ENCODE measurements at places on chromosomes 1 and 21.

DNA sequence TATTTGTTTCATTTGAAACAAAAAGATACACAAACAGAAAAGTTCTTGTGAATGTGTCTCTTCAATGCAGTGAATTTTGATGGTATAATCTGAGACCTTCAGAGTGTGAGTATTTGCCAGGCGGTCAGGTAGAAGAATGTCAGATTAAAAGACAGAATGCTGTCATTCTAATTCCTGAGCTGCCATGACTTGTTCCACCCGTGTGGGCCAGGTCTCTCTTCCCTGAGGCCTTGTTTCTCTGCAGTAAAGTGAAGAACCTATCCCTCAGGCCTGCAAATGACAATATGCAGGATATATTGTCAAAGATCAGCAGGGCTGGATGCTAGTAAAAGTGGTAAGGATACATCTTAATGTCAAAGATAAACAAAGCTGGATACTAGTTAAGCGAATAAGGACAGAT lies 111.4 kb downstream of the ZP4 start:
- DNase-seq: no peak

DNA sequence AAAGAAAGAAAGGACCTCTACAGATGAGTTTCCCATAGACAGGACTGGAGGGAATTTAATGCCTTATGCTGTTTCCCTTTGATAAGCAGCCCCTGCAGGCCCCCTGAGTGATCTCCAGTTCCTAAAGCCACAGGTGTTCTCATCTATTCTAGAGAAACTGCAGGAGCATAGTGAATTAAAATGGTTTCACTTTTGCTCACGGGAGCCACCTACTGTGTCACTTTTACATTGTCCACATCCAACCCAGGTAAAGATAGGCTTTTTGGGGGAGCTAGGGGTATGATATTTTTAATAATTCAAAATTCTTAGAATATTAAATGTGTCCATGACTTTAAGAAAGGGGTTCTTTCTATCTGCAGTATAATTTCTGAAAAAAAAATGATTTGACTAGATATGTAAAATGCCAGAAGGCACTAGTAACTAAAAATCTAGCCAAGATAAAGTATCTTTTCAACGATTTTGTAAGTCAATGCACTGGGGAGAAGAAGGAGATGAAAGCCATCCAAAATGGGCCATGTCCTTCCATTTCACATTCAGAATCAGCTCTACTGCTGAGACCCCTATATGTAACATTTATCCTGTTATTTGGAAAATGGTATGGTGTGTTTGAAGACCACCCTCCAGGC lies 267.3 kb upstream of the DUSP10 start:
- DNase-seq: no peak

DNA sequence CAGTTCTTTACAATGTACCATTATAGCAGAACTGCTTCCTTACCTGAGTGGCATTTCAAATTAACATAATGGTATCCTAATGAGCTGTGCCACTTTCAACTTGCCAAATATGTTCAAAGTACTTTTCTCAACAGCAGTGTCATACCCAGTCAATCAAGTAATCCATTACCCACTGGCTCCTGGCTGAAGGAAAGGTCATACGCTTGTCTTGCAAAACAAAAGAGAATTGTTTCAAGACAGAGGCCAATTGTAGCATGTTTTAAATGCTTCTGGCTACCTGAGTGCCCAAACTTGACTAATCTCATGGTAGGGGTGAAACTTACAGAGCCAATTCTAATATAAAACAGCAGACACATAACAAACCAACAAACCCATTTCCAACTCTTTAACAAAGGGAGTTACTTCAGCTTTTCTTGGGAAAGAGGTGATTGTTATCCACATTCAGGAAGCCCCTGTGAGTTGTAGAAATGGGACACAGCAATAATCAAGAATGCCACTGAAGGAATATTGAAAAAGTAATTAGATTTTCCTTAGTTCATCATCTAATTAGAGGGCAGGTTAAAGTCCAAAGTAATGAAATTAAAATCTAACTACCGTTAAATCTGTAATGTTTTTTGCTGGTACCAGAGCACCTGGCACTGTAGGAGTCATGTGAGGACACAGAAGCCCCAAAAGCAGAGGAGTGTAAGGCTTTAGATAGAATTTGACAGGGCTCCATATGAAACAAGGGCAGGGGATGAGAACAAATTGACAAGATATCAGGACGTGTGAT lies 241.9 kb downstream of the RWDD3 start:
- DNase-seq: no peak

GRCh38 chr1:185636848-185637247 lies 97.3 kb upstream of the HMCN1 start:
- no peak for DNase-seq

DNA sequence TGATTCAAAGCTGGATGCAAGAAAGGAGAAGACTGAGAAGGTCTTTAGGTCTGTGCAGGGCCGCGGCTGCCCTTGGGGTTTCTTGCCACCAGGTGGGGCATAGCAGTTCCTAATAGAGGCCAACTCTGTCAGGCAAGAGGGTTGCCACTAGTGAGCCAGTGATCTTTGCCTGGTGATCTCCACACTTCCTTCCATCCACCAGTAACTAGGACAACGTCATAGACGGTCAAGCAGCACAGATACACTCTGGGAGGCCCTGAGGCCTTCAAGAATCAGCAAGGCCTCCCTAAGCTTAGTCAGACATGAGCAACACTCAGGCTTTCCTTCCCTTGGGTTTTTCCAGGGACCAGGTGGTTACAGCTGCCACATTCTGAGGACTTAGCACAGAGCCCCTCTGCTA lies 32.9 kb upstream of the ATP2B4 start:
- DNase-seq: peak; percentile 37

- no peak for DNase-seq
These were observed 18.1 kb downstream of the SIPA1L2 start for GRCh38 chr1:232611834-232612233.

DNA sequence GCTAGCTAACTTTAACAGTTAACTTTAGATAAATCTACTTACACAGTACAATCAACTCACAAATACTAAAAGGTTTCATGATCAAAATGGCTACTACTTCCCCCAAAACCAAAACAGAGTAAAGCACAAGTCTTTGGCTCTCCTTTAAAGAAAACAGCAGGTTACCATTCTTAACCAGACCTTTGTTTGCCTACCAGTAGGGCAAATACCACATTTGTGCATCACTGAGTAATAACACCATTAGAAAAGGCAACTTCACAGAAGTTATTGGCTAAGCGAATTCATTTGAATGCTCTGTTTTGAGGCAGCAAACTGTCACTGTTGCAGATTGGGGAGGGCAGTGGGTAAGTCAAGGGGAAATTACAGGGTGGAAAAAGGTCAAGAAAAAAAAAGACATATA lies 17.3 kb upstream of the SERPINC1 start:
- DNase-seq: no peak

GRCh38 chr1:17193222-17194132 lies 11.5 kb upstream of the PADI1 start:
- DNase-seq: no peak

DNA sequence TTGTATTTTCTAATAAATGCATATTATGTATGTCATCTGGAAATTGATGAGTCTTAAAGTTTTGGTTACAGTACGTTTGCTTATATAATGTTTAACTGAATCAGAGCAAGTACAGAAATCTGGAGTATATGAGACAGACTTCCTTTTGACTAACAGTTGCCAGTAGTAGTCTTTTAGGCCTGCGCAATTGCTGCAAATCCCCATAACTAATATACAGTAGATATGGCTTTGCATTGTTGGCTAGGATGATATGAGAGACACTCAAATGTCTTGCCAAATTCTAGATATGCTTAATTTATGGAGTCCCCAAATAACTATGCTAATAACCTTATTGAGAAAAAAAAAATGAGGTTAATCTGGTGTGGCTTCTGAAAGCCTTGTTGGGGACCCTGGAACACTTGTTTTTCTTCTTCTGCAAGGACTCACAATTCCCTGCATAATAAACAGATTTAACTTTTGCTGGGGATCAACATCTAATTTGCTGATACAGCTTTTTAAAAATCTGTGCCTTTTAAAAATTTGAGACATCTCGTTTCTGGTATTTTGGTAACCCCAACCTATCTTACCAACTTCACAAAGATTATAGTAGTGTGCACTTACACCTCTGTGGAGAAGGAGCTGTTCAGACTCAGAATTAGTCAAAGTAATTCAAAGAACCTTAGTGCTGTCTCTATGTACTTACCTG lies 22.9 kb downstream of the EXO1 start:
- DNase-seq: no peak

DNA sequence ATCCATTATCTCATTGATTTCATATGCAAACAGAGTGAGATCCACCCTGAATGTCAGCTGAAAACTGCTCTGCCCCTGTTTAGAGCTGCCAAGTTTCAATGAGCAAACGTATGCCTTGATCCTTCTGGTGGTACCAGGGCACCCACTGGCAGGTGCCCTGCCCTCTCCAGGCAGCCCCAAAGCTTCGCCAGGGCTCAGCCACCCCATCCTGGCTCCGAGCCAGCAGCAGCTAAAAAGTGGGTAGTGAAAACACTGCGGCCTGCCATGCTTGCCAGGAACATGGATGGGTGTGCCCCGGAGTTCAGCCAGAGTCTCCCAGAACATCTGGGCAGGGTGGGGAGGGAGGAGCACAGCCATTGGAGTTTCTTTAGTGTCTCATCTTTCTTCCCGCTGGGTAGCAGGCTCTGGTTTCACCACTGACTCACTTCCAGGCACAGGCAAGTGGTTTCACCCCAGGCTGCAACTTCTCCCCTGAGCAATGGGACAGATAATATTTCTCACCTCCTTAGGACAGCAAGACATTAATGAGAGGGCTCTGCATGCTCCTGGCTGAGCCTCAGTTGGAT lies 8.1 kb upstream of the LMX1A start:
- no peak for DNase-seq

- no peak for DNase-seq
These were observed 96.5 kb upstream of the CAMK1G start for GRCh38 chr1:209486861-209487593.

DNA sequence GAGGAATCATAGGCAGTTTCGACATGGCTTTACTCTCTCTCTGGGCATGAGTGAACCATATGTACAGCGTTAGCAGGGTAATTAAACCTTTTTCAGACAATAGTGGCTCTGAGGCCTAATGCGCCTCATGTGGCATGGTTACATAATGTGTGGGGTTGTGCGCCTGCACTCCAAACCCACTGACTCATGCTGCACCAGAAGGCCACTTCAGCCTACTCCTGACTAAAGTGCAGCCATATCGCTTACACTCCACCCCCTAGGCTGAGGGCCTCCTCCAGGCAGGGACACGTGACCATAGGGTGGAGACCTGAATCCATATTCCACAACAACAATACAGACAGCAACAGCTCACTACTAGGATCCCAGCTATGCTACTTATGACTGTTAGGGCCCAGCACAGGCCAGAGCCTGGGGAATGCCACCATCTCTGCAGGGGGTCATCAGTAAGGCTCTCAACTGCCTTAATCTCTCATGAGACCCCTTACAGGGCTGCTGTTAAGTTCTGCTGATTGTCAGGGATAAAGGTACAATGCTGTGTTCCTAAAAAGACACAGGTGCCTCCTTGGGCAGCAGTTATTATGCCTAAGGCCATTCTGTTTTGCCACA lies 13.4 kb upstream of the ODF2L start:
- no peak for DNase-seq

GRCh38 chr21:29219165-29219770 lies 79.5 kb upstream of the BACH1 start:
- no peak for DNase-seq

GRCh38 chr1:40710581-40711315 lies 19.2 kb downstream of the NFYC start:
- DNase-seq: no peak

- DNase-seq: no peak
These were observed 18.7 kb upstream of the PLA2G5 start for GRCh38 chr1:20051218-20051829.

GRCh38 chr1:234602334-234603220 lies 7.4 kb downstream of the IRF2BP2 start:
- DNase-seq: no peak

- no peak for DNase-seq
These were observed 376.9 kb downstream of the HHIPL2 start for GRCh38 chr1:222171005-222171404.

DNA sequence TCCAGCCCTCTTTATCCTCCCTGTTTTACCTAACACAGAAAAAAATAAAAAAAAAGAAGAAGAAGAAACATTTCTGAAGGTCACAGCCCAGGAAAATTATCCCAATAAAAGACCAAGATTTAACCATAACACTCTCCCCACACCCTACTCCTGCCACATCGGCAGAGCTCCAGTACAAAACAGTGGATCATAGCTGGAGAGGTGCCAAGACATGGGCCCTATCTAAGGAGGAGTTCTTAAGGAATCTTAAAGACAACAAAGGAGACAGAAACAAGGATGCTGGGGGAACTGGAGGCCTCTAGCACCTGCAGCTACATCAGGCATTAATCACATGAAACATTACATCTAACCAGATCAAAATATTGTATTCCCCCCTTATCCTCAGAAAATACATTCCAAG lies 432.8 kb downstream of the MATN1 start:
- no peak for DNase-seq

DNA sequence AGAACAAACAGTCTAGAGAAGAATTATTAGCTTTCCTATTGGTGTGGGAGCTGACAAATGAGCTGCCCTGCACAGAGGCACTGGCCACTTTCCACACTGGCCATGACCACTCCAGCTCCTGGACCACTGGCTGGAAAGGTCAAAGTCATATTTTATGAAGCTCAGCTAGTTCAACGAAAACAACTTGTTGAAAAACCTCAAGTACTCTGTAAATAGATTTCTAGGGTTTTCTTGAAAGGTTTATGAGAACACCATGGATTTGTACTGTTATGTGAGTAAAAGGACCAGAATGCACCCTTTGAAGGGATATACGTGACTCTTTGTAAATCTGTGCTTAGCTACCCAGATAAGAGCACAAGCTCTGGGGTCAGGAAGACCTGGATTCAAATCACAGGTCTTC lies 54.5 kb upstream of the FGGY start:
- no peak for DNase-seq

DNA sequence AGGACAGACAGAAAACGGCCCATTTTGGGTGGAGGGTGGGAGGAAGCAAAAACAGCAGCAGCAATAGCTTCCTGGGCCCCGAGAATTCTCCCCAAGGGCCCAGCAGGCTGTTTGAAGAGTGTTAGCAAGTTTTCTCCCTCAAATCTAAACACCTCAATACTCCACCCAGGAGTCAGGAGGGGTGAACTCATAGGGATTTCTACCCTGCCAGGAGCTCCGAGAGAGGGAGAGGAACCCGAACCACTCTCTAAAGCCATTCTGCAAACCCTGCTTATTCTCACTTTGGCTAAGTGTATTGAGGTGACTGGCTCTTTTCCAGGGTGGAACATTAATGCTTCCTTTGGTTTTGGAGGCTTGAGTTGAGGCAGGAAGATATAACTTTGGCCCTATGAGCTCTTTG lies 55.6 kb upstream of the PPM1J start:
- DNase-seq: no peak

- DNase-seq: no peak
These were observed 4.1 kb downstream of the TEX38 start for GRCh38 chr1:46675549-46676314.

- DNase-seq: no peak
These were observed 301.9 kb upstream of the RUNX1 start for GRCh38 chr21:35350965-35351364.

- peak; percentile 35 for DNase-seq
These were observed 28.2 kb downstream of the VAV3 start for GRCh38 chr1:107936498-107937481.

- DNase-seq: no peak
These were observed 430 bp upstream of the ACBD3 start for GRCh38 chr1:226187019-226187322.

GRCh38 chr1:59072583-59072947 lies 224.3 kb upstream of the FGGY start:
- DNase-seq: no peak
